ENCODE measurements at places on chromosomes 12 and 14.
A peak's percentile ranks its signal among the peaks of the same experiment; 100 is the strongest.

DNA sequence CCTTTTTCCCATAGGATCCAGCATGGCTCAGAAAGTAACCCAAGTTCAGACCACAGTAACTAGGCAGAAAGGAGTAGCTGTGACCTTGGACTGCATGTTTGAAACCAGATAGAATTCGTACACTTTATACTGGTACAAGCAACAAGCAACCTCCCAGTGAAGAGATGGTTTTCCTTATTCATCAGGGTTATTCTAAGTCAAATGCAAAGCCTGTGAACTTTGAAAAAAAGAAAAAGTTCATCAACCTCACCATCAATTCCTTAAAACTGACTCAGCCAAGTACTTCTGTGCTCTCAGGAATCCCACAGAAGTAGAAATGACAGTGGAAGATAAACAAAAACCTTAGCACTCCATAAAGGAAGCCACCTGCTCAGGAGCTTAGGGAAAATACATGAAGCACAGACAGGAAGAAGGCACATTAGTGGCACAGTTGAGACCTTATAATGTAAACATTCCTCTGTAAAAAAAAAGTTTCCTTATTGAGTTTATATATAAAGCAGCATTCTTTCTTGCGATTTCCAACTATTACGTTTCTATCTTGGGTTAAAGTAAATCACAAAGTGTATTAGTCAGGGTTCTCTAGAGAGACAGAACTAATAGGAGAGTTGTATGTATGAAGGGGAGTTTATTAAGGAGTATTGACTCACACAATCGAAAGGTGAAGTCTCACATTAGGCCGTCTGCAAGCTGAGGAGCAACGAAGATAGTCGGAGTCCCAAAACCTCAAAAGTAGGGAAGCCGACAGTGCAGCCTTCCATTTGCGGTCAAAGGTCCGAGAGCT, 398.4 kb downstream of the DAD1 start:
- DNase-seq = no peak

- no peak for DNase-seq
Measured at GRCh38 chr12:111519083-111519482, 80.0 kb downstream of the ATXN2 start.

GRCh38 chr12:121866331-121866730, 7.7 kb upstream of the HPD start:
- no peak for DNase-seq

DNA sequence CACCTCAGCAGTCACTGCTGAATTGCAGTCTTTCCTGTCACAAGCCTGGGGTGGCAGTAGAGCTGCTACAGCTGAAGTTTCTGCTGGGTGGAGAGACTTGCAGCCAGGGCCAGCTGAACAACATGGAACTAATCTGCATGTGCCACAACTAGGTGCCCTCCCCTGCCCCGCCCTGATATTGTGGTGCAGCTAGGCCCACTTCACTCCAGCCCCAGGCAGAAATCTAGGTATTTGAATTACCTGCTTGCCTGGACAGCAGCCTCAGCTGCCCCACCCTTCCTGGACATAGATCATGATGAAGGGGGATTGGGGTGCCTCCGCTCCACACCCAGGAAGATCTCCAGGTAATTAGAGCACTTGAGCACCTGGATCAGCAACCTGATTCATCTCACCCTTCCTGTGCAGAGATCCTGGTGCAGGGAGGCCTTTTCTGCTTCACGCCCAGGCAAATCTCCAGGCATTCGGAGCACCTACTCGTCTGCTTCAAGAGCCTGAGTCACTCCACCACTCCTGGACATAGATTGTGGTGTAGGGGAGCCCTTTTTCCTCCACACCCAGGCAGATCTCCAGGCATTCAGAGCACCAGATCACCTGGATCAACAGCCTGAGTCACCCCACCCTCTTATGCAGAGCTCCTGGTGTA, 477.0 kb downstream of the SOX5 start:
- no peak for DNase-seq

DNA sequence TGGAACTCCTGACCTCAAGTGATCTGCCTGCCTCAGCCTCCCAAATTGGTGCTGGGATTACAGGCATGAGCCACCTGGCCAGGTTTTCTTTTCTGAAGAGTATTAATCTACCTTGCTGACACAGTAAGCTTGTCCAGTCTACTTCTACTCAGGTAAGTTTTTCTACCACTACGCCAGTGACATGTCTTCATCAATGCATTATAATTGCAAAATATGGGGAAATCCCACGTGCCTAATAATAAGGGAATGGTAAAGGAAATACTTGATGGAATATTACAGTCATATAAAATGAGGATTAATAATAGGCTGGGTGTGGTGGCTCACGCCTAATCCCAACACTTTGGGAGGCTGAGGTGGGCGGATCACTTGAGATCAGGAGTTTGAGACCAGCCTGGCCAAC, 62.3 kb downstream of the RAB35 start:
- DNase-seq = no peak

DNA sequence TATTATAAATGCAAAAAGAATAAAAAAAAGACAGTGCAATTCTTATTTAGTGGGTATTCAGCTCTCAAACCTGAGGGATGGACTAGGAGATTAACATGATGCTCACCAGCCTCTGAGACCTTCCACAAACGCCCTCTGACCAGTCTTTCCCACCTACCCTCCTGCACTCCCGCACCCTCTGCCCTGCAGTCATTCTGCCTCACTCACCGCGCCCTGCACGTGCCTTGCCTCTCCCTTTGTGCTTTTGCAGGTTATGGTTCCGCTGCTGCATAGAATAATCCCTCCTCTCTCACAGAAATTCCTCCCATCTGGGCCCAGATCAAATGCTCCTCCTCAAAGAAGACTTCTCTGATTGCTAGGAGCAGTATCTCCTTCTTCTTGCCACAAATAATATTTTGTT, 28.5 kb upstream of the TMCC3 start:
- no peak for DNase-seq

GRCh38 chr12:92513231-92513730, 189.5 kb upstream of the PLEKHG7 start:
- peak; percentile 77 for DNase-seq

- DNase-seq = no peak
Measured at GRCh38 chr12:130058926-130059472, 103.3 kb upstream of the FZD10 start.

GRCh38 chr14:68566075-68566474, 226.8 kb downstream of the ZFP36L1 start:
- no peak for DNase-seq

- DNase-seq = no peak
Measured at GRCh38 chr12:105033851-105034250, 47.7 kb downstream of the NOPCHAP1 start.

- no peak for DNase-seq
Measured at GRCh38 chr14:105488781-105489541, 2.1 kb upstream of the TEDC1 start.

- DNase-seq = no peak
Measured at GRCh38 chr12:107775093-107775721, 703 bp downstream of the ASCL4 start.

DNA sequence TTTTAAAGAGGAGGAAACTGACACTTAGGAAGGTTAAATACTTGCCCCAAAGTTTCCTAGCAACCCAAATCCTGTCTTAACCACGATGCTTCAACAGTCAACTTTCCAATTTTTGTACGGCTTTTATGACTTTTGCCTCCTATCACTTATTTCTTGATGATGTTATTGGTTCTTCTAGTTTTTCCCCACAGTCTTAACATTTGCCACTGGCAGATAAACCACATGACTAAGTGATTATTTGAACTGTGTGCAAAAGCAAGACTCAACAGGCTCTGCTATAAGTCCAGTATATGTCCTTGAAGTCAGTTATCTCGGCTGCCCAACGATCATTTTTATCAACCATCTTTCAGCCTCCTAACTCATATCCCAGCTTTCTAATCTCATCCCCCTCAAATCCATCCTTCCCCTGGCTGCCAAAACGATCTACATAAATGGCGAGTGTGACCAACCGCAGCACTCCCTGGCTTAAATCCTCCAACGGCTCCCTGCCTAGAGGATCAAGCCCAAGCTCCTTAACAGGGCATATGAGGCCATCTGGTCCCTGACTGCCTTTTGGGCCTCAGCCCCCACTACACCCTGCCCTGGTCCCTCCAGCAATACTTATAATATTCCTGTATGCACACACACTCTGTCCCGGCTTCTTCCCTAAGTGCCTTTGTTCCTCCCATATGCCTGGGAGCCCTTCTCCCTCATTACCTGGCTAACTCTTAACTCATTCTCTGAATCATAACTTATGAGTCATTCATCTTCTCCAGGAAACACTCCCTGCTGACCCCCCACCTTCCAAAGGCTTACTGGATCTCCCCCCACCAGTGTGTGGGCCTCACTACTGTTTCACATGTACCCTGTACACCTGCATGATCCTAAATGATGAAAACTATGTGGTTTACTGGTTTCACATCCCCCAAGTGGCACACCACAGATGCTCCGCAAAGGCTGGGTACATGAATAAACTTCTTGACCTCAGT, 8.8 kb downstream of the VPS37B start:
- no peak for DNase-seq

DNA sequence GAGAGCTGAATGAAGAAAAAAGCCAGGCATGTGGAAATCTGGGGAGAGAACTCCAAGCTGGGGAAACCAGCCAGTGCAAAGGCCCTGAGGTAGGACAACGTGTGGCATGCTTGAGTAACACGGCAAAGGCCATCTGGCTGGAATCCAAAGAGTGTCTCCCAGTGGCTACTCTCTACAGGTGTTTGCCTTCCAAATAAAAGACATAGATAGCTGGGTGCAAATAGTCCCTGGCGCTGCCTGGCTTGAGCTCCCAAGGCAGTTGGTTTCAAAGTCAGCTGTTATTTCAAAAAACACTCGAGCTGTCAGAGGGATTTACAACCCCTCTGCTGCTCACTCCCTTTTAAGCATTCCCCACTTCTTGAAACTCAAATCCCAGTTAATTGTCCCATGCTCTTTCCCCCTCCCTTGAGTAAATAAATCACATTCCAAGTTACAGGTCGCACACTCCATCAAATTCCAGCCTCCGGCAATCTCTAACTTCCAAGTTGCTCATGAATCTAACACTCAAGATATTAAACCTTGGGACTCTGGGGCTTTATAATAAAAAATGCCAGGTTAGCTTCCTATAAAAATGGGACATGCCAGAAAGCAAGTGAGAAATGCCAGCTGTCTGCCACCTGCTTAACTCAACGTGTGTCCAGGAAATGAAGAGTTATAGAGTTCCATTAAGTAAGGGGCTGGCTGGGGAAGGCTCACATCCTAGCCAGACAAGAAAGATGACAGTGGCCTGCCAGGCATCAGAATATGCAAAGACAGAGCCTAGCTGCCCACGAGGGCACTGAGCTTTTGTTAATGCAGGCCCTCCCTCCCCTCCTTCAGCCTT, 133.6 kb upstream of the NOS1 start:
- DNase-seq = no peak

DNA sequence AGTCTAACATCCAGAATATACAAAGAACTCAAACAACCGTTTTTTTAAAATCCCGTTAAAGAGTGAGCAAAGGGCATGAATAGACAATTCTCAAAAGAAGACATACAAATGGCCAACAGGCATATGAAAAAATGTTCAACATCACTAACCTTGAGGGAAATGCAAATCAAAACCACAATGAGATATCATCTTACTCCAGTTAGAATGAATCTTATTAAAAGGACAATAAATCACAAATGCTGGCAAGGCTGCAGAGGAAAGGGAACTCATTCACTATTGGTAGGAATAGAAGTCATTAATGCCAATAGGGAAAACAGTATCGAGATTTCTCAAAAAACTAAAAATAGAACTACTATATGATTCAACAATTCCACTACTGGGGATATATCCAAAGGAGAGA, 520.1 kb downstream of the RMST start:
- DNase-seq = no peak

DNA sequence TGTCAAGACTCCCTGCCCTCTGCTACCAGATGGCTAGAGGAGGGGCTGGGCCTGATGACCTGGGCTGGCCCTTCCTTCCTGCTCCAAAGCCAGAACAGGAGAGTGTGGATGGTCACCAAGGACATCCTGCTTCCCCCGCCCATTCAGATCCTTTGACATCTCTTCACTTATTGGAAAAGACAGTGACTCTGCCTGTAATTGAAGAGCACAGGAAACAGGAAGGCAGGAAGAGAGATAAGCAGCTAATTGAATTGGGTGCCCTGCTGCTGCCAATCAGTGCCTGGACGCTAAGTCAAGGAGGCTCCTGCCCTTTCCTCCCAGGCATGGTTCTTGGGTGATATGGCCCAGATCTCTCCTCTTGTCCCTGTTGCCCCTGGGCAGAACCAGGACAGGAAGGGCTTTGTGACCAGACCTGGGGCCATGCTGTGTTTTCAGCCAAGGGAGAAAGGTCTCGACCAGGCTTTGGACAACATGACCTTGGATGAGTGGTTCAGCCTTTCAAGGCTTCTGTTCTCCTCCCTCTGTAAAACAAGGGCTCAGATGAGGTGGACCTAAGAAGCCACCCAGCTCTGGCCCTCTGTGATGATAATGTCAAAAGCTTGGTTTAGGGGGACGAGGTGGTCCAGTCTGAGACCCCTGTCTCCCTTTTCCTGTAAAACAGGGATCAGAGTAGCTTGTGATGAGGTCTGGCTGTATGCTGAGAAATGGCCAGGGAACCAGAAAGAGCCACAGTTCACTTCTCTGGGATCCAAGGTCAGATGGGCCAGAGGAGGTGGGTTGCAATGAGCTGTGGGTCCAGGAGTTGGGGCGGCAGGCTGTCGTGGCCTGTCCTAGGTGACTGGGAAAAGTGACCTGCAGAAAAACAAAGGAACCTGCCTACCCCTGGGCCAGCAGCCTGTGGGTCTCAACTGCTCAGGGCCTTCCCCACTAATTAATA, 38.8 kb downstream of the FAM222A start:
- no peak for DNase-seq

GRCh38 chr12:123938679-123939480, 33.8 kb downstream of the CCDC92 start:
- no peak for DNase-seq

DNA sequence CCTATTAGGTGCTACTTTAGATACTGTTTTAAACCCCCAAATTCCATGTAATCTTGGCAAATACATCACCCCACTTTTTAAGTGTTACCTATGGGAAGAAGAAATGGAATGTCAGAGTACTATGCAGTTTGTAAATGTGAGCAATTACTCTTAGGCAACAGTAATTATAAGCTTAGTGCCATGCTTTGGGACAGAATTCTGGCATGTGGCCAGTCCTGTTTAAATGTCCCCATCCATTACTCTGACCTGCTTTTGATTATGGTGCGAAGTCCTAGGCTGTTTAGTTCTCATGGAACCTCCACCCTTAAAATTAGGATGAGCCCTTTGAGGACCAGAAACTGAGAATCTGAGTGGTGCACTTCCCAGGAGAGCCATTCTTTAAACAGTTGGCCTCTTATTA, 321.4 kb upstream of the RGS6 start:
- no peak for DNase-seq

GRCh38 chr14:70357557-70357956, 1.9 kb downstream of the COX16 start:
- DNase-seq = no peak

DNA sequence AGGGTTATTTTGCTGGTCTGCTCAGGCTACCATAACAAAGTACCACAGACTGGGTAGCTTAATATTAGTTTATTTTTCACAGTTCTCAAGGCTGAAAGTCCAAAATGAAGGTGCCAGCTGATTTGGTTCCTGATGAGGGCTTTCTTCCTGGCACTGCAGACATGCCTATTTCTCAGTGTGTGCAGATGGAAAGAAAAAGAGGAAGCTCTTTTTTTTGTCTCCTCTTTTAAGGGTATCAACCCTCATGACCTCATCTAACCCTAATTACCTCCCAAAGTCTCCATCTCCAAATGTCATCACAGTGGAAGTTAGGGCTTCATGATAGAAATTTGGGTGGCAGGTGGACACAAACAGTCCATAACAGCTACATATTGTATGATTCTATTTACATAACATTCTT, 25.0 kb upstream of the POLR3B start:
- peak; percentile 24 for DNase-seq

- DNase-seq = no peak
Measured at GRCh38 chr12:91883811-91884210, 261.8 kb downstream of the BTG1 start.

- peak; percentile 62 for DNase-seq
Measured at GRCh38 chr12:104748790-104749189, 209.3 kb downstream of the SLC41A2 start.

Data from inflammatory macrophage treated with lipopolysaccharide for 4 hours (primary cell).